ENCODE measurements at places on chromosomes 12 and 14.

- no peak for DNase-seq
Observed at GRCh38 chr12:70150230-70150629, 93.0 kb upstream of the CNOT2 start.

DNA sequence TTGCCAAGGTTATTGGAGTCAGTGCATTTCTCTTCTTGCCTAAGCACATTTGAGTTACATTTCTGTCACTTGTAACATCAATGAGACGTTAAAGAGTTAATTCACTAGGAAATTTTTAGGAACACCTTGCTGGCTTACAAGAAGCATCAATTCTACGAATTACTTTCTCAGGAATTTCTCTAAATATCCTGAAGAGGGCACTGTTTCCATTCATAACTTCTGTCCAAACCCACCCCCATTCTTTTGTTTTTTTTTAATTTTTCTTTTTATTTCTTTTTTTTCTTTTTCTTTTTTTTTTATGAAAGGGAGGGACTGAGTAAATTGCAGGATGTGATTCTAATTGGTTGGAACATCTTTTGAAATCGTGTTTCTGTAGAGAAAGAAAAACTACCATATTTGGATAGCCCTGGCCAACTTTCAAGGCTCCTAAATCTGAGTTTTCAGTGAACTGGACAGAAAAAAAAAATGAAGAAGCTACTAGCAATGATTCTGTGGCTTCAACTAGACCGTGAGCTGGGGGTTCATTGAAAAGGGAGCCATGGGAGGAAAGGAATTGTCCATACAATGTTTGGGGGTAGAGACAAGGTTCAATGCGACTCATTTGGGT is 285.3 kb downstream of the DAD1 start:
- DNase-seq = peak; percentile 29

- no peak for DNase-seq
Observed at GRCh38 chr12:104490850-104491249, 34.1 kb downstream of the CHST11 start.

DNA sequence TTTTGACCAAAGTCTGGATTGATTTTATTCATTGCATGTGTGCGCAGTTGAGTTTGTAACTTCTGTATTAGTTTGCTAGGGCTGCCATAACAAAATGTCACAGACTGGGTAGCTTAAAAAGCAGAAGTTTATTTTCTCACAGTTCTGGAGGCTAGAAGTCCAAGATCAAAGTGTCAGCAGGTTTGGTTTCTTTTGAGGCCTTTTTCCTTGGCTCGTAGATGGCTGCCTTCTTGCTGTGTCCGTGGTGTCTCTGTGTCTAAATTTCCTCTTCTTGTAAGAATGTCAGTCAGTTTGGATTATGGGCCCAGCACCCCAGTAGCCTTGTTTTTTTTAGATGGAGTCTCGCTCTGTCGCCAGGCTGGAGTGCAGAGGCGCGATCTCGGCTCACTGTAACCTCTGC is 11.8 kb downstream of the DNM1L start:
- no peak for DNase-seq

DNA sequence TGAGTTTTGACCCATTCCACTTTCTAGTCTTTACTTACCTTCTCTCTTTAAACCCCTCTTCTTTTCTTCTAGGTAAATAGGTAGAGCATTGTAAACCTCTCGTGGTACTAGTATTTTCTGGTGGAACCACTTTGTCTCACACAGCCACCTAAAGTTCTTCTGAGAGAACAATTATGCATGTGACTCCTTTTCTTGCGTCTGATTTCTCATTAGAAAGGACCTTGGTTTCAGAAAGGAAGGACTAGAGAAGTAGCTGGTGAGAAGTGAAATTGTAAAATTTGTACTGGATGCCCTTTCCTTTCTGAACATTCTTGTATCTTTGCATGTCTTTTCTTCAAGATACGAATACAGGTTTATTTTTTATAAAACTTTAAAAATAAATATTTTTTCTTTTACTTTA is 99.0 kb downstream of the NUBPL start:
- no peak for DNase-seq

DNA sequence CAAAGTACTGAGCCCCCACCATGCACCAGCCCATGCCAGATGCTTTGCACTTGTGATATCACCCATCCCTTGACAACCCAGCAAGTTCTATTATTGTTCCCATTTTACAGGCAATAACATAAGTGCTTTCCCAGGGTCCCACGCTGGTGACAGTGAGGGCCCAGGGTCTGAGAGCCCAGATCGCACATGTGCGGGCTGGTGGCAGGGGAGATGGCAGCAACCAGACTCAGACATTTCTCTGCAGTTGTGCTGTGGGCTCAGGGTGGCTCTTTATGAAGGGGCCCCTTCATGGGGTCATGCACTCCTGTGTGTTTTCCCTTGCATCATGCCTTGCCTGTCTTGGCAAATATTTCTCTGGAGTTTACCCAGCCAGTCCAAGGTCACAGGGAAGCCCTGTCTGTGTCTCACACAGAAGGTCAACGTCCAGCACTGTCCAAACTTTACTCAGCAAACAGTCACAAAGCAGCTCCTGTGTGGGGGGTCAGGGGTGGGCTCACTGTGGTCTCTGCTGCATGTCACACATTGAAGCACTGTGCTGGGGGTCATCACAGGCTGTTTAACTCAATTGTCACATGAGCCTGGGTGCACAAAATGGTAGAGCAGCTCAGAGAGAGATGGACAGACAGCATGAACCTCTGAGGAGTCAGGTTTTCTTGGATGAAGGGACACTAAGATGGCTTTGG is 12.7 kb downstream of the SERPINA5 start:
- DNase-seq = no peak

DNA sequence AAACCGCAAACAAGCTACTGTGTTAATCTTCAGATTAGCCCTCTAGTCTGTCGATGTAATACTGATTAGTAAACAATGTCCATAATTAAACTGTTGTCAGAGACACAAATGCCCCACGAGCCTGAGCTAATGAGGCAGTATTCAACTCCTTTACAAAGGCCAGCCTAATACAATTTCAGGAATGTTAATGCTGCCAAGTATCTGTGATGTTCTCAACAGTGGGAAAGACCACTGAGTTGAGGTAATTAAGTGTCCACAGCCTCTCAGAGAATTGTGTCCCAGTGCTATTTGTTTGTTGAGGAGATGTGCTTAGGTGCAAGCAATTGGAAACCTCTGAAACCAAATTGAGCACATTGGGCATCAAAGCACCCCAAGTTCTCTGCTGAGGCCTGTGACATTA is 139.4 kb upstream of the CDKN3 start:
- no peak for DNase-seq

DNA sequence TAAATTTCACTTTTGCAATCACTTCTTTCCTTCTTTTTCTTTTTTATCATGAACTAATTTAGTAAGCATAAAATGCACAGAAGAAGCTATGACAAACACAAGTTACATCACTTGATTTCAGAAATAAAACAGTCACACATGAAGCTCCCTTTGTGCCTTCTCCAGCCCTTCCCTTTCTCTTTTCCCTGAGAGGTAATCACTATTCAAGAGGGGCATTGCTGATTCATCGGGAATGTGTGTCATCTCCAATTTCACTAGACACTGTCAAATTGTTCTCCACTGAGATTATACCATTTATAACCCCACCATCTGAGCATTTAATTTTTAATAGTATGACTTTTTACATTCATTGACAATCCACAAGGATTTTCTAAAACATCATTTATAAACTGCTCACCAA is 91.6 kb upstream of the PTPRQ start:
- no peak for DNase-seq

GRCh38 chr12:97151481-97151880 is 244.4 kb downstream of the NEDD1 start:
- no peak for DNase-seq

- DNase-seq = no peak
Observed at GRCh38 chr14:61151251-61151650, 129.9 kb downstream of the TMEM30B start.

DNA sequence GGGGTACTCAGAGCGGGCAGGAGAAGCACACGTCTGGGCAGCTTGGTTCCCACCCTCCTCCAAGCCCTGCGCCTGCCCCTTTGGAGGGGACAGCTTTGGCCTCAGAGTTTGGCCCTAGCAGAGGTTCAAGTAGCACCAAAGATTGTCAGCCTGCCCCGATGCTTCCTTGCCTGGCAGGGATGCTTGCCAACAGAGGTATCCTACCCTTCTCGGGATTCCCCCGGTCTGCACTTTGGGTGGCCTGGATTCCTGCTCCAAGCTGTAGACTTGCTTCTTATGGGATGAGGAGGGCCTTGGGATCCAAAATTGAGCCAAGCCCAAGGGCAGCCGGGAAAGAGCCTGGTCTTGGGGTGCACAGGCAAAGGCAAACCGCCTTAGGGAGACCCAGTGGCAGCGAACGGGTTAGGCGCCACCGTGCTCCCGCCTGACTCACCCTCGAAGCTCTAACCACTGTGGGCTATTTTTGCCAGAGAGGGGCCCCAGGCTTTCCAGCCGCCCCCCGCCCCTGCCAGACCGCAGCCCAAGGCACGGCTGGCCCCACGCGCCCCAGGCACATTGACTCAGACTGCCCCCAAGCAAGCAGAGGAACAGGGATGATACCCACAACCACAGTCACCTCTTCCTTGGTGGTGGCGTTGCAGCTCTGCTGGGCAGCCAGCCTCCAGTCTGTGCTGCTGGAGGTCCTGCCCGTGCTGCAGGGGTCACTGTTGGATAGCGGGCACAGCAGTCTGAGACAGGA is 847 bp upstream of the WNT10B start:
- DNase-seq = no peak

DNA sequence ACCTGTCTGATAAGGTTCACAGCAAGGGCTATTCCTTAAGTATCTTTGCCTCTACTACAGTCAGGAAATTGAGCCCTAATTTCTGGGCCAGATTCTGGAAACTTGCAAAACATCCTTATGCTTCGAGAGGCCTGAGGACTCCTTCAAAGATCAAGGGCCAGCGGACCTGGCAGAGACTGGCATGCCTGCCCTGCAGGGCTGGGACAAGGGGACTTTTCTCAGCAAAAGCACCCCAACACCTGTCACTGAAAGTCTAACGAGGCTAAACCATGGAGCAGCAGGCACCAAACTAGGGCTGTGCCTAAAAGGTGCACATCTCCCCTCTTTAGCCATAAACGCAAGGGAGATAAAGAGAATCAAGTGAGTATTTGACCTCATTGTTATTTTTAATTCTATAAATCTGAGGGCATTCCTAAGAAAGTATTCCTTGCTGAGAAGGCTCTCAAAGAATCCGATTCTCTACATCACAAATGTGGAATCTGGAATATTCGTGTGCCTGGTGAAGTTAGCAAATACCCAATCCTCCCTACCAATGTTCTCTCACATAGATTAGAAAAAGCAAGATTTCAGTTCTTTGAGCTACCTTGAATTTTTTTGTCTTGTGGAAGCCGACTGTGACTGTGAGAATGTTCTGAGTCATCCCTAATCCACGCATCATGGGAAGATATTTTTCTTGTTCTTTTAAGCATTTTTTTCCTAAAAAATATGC is 328.2 kb upstream of the NOVA1 start:
- DNase-seq = peak; percentile 75

GRCh38 chr12:98592825-98593322 is 612 bp upstream of the SLC25A3 start:
- no peak for DNase-seq

DNA sequence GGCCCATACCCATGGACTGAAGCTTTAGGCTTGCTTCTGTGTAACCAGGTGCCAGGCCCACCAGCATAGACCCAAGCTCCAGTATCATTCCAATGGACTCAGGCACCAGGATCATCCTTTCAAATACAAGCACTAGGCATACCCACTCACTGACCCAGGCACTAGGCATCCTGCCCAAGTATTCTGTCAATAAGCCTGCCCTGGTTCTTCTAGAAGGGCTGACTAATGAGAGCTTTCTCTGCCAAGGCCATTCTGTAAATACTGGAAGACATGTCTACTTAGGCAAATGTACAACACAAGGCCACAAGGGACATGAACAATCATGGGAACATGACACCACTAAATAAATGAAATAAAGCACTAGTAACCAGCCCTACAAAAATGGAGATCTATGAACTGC is 352.2 kb downstream of the FSCB start:
- no peak for DNase-seq

DNA sequence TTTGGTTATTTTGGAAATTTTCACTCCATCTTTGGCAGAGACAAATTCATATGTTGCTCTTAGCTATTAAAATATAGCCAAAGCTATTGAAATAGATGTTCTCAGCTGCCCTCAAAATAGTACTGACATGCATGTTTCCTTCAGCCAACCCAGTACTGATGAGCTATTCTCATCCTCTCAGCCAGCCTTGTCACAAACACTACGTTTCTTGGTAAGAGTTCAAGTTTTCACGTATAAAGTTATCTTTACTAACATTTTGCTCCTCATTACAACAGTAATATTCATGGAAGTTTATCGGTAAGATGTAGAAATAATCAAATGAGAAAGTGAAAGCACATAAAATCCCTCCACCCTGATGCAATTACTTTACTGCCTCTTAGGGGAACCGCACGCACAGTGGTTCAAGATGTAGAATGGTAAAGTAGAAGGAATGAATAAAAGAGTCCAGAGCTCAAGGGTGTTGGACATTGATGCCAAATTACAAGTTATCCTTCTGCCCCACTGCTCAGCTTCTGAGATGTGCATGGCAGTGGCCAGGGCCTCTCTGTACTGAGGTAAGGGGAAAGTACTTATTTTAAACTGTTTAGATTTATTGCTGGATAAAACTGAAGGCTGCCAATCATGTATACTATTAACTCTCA is 20.7 kb downstream of the GCH1 start:
- DNase-seq = peak; percentile 56

DNA sequence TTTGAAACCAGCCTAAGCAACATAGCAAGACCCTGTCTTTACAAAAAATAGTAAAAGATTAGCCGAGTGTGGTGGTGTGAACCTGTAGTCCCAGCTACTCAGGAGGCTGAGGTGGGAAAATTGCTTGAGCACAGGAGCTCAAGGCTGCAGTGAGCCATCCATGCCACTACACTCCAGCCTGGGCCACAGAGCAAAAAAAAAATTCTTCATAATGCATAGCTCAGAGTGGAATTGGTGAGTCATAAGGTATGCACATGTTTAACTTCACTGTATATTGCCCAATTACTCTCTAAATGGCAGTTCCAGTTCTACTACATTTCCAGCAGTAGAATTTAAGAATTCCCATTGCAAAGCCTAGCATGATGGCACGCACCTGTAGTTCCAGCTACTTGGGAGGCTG is 26.8 kb upstream of the CLIP1 start:
- DNase-seq = peak; percentile 95

- DNase-seq = peak; percentile 21
Observed at GRCh38 chr12:4274396-4275015, 944 bp downstream of the CCND2 start.

- DNase-seq = peak; percentile 36
Observed at GRCh38 chr12:52496054-52496453, 3.0 kb upstream of the KRT6A start.

- peak; percentile 58 for DNase-seq
Observed at GRCh38 chr14:73058922-73059673, 764 bp downstream of the RBM25 start.

- peak; percentile 57 for DNase-seq
Observed at GRCh38 chr14:30906752-30907658, 32.6 kb downstream of the COCH start.

All from fibroblast of pulmonary artery (primary cell).